ENCODE measurements at places on chromosomes 13 and 19.
A peak's percentile ranks its signal among the peaks of the same experiment; 100 is the strongest.

DNA sequence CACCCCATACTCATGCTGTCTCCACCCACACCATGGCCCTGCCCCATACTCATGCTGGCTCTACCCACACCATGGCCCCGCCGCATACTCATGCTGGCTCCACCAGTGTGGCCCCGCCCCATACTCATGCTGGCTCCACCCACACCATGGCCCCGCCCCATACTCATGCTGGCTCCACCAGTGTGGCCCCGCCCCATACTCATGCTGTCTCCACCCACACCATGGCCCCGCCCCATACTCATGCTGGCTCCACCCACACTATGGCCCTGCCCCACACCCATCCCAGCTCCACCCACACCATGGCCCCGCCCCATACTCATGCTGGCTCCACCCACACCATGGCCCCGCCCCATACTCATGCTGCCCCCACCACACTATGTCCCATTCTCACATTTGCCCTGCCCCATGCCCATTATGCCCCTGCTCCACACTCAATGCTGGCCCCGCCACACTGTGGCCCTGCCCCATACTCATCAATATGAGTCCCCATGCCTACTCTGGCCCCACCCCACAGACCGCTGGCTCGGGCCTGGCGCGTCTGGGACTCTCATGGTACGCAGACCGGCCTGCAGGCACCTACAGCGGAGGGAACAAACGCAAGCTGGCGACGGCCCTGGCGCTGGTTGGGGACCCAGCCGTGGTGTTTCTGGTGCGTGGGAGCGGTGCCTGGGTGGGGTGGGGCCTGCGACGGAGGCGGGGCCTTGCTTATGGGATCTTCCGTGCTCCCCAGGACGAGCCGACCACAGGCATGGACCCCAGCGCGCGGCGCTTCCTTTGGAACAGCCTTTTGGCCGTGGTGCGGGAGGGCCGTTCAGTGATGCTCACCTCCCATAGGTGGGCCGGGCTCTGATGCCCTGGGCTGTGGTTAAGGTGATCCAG, 3.7 kb upstream of the ARHGAP45 start:
- DNase-seq, result peak; percentile 78

- DNase-seq, result peak; percentile 70
Observed at GRCh38 chr19:6530386-6531162, at the start of gene TNFSF9. Gene TNFSF9 (plus strand): TSS chr19:6531026. CDS start chr19:6531037, 11 bp downstream.

DNA sequence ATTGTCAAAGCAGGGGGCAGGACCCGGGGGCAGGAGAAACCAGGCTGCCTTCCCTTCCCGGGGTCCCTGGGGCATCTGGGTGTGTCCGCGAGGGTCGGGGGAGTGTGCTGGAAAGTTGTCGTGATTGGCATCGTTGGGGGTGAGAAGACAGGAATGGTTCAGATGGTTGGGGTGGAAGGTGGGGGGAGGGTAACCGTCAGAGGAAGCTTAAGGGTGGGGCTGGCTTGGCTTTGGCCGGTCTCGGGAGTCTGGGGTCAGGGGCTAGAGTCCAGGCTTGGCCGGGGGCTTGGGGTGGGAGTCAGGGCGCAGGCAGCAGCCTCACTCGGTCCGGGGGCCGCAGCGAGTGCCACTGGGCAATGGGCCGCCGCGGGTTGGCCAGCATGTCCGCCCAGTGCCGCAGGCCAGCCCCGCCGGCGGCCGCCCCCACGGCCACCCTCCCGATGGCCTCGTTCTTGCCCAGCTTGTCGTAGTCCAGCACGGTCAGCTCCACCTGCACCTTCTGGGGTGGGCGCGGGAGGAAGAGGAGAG, 6.8 kb upstream of the DNAAF3 start:
- DNase-seq, result no peak

DNA sequence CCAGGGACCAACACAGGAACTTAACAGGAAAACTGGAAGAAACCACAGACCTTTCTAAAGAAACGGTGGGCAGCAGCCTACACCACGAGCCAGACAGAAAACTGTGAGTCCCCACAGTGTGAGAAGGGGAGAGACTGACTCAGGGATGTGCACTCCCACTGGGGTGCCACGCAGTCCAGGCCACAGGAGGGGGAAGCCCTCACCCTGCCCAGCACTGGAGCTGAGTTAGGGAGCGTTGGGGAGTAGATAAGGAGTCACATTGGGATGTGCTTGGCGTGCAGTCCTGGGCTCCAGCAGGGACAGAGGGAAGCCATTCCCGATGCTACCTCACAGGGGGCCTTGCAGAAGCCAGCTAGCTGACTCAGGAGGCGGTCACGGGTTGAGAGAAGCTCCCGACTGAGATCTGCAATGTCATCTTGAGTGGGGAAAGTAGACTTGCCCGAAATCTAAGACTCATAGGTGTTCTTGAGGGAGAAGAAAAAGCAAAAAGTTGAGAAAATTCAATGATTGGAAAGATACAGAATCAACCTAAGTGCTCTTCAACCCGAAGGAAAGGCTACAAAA, 17.3 kb downstream of the SIGLEC8 start:
- DNase-seq, result no peak

- DNase-seq, result no peak
Observed at GRCh38 chr19:34711890-34712289, 22.2 kb upstream of the ZNF181 start.

- DNase-seq, result no peak
Observed at GRCh38 chr19:32887572-32888215, 18.1 kb upstream of the SLC7A9 start.

DNA sequence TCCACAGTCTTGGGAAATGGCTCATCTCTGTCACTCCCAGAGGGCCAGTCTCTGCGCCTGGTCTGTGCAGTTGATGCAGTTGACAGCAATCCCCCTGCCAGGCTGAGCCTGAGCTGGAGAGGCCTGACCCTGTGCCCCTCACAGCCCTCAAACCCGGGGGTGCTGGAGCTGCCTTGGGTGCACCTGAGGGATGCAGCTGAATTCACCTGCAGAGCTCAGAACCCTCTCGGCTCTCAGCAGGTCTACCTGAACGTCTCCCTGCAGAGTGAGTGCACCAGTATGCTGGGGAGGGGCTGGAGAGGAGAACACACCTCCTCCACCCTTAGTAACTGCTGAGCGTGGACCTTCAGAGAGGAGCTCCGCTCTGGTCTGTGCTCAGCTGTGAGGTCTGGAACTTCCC, 2.3 kb downstream of the SIGLEC9 start:
- no peak for DNase-seq

DNA sequence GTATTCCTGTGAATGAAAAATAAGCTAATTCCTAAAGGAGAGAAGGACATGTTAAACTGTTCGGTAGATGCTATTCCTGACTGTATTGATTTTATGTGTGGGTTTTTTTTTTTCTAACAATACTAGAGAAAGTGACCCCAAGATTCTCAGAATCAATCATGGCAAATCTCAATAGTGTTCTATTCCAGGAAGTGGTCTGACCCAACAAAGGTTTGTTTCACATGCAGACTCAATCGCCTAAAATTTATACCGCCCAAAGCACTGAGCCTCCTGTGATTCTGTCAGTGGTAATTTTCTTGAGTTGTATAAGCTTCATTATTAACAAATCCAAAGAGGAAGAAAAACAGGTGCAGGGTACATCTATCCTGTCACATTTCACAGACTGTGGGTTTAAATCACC, 293.7 kb downstream of the SUCLA2 start:
- DNase-seq, result no peak

DNA sequence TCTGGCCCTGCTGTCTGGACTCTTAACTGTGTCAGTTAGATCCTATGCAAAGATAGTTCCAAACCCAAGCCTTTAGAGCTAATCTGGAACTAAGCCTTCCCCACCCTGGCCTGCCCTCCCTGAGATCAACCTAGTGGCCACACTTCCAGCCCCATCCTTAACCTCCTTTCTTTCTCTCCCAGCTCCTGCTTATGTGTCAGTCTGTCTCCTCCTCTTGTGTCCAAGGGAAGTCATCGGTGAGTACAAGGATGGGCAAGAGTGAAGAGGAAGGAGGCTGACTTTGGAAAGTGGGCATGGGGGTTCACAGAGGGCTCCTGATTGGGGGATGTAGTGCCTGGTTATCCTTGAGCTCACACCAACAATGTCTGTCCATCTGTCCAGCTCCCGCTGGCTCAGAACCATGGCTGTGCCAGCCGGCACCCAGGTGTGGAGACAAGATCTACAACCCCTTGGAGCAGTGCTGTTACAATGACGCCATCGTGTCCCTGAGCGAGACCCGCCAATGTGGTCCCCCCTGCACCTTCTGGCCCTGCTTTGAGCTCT, 12.3 kb downstream of the IGFL2 start:
- no peak for DNase-seq

- DNase-seq, result no peak
Observed at GRCh38 chr19:56538761-56539263, at the start of gene ZFP28. Gene ZFP28 (plus strand): TSS chr19:56538948. CDS start chr19:56539019, 71 bp downstream.

DNA sequence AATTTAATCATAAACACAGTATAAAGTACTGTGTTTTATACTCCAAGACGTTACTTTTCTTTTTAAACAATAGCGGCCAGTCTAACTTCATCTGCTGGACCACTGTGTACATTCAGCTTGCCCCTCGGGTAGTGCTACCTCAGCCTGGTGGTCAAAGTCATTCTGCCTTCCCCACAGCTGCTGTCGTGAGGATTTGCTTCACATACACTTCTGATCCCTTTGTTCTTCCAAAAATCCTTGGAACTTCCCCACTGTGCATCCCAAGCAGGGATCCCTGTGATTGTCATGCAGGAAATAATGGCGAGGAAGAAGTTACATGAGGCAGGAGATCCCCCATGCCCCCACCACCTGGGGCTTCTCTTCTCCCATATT, 234.9 kb upstream of the STARD13 start:
- DNase-seq, result no peak

DNA sequence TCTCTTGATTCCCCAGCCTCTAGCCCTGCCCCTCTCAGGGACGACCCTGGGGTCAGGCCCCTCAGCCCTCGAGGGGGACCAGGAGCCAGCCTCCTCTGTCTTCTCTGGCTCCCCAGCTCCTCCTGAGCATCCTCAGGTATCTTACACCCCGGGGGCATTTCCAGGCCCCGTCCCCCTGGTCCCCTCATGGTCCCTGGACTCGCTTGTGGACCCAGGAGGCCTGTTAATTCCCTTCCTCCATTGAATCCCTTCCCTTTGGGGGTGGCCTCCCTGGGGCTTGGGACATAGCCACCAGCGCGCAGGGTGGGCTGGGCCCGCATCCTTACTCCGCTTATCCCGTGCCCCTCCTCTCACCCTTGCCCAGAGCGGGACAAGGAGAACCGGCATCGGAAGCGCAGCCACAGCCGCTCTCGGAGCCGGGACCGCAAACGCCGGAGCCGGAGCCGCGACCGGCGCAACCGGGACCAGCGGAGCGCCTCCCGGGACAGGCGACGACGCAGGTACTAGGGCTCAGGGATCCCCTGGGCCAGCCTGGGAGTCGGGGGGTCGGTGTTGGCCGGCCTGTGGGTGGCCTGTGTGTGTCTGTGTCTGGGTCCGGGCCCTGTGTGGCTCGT, 4.1 kb downstream of the U2AF2 start:
- no peak for DNase-seq

DNA sequence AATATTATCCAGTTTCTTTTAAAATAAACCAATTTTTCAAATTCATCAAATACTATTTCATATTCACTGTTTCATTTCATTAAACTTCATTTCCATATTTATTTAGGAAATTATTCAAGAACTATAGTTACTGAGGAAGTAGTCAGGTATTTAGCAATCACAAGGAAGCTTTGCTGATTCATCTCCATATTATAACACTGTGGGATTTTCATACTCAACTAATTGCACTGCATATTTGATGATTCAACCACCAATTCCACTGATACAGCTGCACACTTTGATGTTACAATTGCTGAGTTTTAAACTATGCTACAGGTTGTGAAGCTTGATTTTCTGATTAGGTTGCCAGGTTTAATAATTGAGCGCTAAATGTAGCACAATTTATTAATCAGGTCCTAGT, 556.8 kb upstream of the SLITRK1 start:
- no peak for DNase-seq

- DNase-seq, result no peak
Observed at GRCh38 chr13:113835461-113836270, 28.2 kb downstream of the GAS6 start.

DNA sequence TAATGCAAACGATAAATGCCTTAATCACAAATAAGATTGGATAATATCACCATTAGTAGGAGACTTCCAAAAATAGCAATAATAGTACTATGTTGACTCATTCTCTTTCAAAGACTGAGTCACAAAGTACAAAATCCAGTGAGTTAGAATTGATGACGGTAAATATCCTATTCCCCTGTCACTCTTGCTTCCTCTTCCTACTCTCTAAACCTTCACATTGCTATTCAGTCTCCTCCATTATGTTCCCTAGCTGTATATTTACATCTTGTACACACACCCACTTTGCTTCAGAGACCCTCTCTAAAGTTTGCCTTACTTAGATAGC, 26.3 kb upstream of the INTS6 start:
- DNase-seq, result no peak

DNA sequence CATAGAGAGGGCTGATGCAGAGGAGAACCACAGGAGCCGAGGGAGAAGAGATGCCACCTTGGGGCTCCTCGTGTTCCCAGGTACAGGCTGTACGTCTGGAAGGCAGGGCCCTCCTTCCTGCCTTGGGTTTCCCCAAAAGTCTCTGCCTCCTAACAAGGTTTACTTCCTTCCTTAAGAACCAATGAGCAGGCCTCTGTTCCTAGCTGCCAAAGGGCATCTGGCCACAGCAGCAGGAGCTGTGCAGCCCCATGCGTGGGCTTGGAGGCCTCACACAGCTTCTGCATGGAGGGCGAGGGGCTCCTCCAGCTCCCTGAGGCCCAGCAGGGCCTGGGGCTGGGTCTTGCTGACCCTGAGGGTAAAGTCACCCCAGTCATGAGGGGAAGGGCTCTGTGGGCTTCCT, 40.6 kb upstream of the TSHZ3 start:
- DNase-seq, result no peak

DNA sequence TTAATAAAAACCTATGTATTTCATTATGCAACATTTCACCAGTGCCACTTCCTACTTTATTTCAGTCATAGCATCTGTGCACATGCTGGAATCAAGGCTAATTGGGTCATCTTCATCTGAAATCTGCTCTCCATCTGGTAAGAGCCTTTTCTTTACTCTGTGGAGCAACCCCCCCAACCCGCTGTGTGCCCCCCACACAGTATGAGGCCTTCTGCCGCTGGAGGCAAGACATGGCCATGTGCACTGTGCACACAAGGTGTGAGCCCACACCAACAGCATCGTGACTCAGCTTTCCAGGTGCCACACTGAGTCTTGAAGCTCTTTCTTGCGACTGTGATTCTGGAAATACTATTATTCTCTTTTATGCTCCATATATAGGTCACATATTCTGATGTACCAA, 471.0 kb downstream of the TBC1D4 start:
- DNase-seq, result no peak

- no peak for DNase-seq
Observed at GRCh38 chr19:6509118-6509971, 7.2 kb upstream of the TUBB4A start.

GRCh38 chr13:20101467-20102316, 59.2 kb downstream of the GJA3 start:
- DNase-seq, result no peak

Measured in HCT116 (cell line).